ENCODE measurements at places on chromosomes 6 and 20.

- no peak for DNase-seq
Observed at GRCh38 chr6:75481394-75481793, 12.2 kb downstream of the FILIP1 start.

- peak; percentile 6 for DNase-seq
Observed at GRCh38 chr20:63327231-63327745, 33.9 kb downstream of the CHRNA4 start.

DNA sequence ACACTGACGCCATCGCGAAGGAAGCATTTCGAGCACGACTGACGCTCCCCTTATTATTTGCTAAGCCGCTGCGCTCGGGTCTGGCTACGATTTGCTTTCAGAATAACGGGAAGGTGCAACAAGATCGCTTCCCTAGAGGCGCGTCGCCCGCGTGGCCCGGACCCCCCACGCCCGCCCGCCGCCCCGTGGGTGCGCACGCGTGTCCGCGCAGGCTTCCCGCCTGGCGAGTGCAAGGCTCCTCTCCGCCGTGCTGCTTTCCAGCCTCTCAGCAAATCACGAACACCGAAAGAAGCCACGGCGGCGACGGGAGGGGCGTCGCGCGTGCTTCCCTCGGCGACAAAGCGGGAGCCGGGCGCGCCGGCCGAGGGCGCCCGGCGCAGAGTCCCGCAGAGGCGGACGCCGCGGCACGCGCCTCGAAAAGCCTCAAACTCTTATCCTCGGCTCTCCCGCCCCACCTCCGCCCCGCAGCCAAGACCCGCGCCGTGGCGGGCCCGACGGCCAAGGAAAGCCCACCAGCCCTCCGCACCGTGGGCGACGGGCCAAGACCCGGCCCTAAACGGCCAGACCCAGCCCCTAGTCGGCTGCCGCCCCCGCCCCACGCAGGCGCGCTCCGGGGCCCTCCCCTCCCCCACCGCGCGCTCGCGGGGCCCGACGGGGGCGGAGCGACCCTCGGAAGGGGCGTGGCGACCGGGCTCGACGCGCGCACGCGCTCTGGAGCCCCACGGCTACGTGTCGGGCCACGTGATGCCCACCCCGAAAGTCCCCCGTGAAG is 987 bp upstream of the QKI start:
- DNase-seq: peak; percentile 95

- no peak for DNase-seq
Observed at GRCh38 chr20:41274152-41274551, 43.4 kb downstream of the ZHX3 start.

DNA sequence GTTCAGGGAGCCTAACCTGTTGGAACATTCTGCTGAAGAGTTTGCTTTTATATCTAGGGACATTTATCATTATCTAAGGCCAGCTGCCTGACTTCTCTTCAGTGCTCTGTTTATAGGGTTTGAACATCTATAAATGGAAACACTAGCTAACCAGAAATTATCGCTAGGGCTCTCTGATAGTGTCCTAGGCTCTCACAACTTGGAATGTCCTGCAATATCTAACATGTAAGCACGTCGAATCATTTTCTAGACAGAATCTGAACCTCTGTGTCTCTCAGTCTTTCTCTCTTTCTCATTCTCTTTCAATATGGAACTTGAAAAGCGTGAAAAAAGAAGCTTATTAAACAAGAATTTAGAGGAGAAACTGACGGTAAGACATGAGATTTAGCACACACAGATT is 92.5 kb upstream of the MLIP start:
- DNase-seq: no peak

- no peak for DNase-seq
Observed at GRCh38 chr20:44917399-44917798, 7.5 kb downstream of the PABPC1L start.

DNA sequence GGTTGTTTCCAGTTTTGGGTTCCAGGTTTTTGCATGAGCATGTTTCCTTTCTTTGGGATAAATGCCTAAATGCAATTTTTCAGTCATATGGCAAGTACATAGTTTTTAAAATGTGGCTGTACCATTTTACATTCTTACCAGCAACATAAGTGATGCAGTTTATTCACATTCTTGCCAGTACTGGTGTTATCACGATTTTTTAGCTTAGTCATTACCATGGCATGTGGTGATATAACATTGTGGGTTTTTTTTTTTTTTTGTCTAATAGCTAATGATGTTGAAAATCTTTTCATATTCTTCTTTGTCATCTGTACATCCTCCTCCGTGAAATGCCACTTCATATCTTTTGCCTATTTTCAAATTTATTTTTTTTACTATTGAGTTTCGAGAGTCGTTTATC is 2.9 kb upstream of the TDRD6 start:
- DNase-seq: no peak

- no peak for DNase-seq
Observed at GRCh38 chr20:45408646-45409213, 641 bp downstream of the DBNDD2 start.

DNA sequence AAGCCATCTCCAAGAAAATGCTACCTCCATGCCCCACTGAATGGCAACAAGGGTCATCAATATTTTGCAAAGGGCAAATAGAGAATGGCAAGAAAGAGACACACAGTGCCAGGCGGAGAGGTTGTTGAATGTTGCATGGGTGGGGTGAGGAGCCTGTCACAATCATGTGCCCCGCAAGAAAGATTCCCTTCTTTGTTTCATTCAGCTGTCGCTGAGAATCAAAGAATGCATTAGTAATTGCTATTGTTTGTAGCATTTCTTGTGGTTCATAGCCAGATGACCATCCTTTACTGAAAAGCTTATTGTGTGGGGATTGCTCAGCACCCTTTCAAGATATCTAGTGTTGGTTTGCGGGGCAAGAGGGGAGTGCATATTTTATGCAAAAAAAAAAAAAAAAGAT is 166.5 kb upstream of the QKI start:
- no peak for DNase-seq

- no peak for DNase-seq
Observed at GRCh38 chr6:127301199-127301700, 34.6 kb downstream of the RNF146 start.
